CD4-positive, alpha-beta T cell treated with Interleukin-15 for 1 hour (primary cell): ENCODE measurements at places on chromosomes 2 and 18.

DNA sequence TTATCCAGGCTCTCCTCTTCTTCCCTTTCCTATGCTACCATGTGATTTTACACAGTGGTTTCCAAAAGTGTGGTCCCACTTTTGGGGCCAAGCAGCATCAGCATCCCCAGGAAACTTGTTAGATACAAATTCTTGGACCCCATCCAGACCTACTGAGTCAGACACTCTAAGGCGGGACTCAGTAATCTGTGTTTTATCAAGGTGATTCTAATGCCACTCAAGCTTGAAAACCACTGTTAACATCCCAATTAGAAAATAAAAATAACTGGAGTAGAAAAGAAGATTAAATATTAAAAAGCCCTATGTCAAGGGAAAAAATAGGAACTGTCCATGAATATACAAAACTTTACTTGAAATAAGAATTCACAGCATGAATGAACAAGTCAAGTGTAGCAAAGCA is 10.8 kb downstream of the DSG2 start:
- DNase-seq, result no peak

GRCh38 chr2:45013229-45014015 is 4.2 kb upstream of the SIX2 start:
- no peak for DNase-seq

DNA sequence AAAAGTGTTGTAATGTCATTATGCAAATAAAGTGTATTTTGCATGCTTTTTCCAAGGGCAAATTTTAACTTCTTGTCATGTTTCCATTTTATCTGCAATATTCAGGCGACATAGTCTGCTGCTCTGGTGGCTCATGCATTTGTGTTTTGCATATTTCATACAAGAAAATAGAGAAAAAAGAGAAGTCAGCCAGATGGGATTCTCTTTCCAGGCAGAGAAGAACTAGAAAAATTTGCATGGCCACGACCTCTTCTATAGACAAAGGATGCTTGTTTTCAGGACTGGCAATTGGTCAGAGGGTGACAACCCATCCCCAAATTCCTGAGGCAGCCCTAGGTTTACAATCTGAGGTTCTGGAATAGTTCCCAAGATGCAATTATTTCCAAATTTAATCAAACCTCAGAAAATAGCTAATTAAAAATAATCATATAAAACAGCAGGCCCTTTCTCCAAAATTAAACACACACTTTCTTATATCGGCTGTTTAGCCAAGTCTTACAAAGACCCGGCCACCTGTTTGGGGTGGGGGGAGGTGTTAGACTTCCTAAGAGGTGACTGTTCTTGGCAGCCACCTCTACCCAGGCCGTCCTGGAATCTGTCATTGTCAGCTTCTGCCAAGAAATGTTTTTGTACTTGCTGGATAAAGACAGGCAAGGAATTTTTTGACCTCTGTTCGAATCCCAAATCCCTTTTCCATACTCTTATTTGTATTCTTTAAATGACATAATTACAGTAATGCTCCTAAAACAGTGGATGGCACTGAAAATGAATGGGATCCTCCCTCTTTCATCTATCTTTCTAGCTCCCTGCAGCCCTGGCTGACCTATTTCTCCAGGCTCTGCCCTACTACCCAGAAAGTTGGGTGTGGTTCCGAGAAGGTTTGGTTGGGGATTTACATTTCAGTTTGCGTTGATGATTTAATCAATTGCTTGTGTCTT is 20.8 kb upstream of the SOS1 start:
- DNase-seq, result no peak

- peak; percentile 99 for DNase-seq
Measured at GRCh38 chr18:51197661-51198424, at the start of gene MEX3C. TSS of gene MEX3C (minus strand) at chr18:51197681. CDS start at chr18:51197320, 361 bp downstream.

DNA sequence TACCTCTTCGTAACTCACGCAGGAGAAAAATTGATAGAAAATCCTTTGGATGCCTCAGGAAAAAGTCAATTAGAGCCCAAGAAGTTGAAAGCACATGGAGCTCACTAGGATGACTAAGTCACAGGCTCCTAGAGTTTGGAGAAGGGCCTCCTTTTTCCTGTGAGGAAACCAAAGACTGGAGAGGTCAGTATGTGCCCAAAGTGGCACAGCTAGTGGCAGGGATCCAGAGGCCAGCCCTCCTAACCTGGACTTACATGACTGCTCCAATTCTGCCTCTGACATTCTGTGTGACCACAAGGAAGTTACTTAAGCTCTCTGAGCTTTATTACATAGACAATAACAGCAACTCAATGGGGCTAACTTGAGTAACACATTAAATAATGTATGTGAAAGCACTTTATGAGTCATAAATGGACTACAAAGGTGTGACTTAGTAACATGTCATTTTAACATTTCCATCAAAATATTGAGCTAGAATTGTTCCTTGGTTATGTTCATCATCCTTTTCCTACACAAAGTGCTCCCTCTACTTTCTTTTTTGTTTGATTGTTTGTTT is 91.6 kb downstream of the DHRS9 start:
- no peak for DNase-seq

DNA sequence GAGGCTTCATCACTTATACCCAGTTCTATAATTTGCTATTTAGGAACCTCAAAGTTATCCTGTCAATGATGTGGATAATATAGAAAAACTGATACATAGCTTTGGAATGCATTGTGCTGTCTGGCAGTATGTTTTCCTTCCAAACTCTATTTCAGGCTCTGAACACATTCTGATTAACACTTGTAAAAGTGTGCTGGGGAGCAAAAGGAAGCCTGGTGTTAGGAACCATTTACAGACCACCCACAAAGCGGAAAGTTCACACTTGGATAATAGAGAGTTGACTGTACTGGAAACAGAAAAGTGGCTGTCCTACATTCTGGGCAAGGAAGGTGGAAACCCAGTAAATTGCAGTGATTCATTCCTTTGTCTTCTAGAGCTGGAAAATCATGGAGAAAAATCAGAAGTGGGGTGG is 114.5 kb upstream of the ZFP36L2 start:
- DNase-seq, result no peak

GRCh38 chr2:85096616-85097015 is 36.6 kb upstream of the TCF7L1 start:
- DNase-seq, result no peak

DNA sequence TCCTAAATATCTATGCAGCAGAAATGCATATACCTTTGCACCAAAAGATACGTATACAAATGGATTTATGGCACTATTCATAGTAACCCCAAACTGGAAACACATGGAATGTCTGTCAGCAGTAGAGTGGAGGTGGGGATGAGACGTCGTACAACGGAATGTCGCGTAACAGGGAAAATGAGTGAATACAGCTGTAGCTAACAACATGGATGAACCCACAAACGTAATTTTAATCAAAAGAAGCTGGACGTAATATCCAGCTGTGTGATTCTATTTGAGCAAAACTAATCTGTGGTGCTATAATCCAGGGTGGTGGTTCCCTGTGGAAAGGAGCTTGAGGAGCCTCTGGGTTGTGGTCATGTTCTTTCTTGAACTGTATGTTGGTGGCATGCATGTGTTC is 89.9 kb downstream of the MTA3 start:
- DNase-seq, result no peak

GRCh38 chr2:121189661-121190381 is 95.2 kb downstream of the TFCP2L1 start:
- no peak for DNase-seq

- no peak for DNase-seq
Measured at GRCh38 chr18:44579028-44579702, 101.5 kb upstream of the SETBP1 start.

DNA sequence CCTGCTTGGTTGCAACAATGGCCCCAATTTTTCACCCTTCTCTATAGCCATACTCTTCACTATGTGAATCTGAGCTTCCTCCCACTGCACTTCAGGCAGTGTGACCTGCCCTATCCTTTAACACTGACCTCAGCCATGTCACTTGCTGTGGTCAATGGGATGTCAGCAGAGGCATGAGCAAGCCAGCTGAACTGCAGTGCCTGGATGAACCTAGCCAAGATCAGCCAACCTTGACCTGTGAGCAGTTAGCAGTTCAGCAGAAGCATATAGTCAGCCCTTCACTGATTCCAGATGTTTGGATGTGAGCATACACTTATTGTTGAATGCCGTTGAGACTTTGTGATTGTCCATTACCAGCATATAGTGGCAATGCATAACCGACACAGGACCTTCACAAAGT is 63.4 kb upstream of the BOD1L2 start:
- no peak for DNase-seq

DNA sequence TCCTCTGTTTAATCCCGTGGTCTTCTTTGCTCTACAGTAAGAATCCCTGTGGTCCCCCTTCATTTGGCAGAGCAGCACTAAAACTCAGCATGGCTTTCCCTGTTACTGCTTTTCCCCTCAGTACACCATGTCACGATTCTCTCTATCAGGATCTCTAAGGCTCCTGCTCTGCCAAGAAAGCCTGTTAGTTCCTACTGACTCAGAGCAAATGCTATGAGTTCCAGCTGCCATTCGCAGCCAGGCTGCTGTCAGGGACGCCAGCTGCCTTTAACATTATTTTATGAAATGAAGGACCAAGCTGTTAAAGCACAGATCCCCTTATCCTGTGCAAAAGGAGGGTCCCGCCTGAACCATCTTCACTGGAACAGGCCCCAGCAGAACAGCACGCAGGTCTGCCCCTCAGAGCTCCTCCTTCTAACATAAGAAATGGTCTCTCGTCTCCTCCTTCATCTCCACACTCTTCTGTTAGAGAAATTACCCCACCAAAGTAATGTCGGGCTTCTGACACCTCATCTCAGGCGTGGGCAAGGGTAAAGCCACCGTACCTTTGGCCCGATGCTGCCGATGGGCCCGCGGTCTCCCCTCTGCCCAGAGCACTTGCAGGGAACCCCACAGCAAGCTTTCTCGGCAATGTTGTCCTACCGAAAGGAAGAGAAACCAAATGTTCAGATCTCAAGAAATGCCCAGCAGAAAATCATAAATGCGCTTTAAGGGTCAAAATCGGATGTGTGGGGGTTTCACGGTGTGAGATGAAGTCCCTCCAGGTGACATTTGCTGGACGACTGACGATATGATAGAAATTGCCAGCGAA is 52.6 kb downstream of the COL6A3 start:
- no peak for DNase-seq

DNA sequence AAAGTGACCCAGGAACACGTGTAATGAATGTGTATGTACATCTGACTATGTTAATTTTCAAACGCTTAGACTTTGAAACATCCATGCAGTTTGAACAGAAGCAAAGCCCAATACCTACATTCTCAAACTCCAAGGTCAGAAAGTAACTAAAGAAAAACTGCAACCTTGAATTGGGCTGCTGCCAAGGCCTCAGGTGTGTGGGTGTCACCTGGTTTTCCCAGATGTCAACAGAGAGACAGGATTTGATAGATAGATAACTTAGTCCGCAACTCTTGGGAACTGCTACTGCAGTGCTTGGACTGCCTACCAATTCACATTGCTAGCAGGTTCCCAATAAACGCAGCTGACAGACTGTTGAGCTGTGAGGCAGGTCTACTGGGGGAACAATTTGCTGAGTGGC is 78.7 kb upstream of the PAPOLG start:
- DNase-seq, result no peak
